Activated T-cell treated with anti-CD3 and anti-CD28 coated beads, Interleukin-2, amount 50 U/mL, for 72 hours (primary cell): ENCODE measurements at places on chromosomes 1 and 21.

DNA sequence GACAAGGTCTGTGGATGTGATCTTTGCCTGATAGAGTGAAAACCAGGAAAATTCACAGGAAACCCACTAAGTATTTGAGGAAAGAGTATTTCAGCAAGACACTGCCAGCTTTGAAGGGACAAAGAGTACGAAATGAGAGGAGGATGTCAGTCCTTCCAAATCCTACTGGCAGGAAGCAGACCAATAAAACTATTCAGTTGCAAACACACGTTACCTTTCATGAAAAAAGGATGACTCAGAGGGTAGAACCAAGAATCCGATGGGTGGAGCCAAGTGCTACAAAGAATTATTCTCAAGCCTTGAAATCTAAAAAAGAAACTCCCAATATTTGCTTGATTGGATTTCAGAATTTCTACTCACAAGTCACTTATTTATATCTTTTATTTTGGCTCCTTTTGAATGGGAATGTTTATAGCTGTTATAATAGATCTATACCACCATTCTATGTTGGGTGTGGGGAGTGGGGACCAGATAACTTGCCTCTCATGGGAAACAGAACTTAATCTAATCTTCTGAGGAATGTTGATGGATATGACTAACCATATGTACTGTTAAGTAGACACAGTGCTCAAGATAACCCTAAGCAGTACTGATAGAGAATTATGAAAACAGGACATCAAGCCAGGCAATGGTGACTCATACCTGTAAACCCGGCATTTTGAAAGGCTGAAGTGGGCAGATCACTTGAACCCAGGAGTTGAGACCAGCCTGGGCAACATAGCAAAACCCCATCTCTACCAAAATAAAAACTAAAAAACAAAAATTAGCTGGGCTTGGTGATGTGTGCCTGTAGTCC, 19.3 kb upstream of the HEATR1 start:
- no peak for DNase-seq

GRCh38 chr1:10306435-10306834, 92.4 kb upstream of the PGD start:
- DNase-seq = no peak

- peak; percentile 68 for DNase-seq
These were observed 10.6 kb upstream of the COL6A1 start for GRCh38 chr21:45970674-45971615.

GRCh38 chr1:72650843-72651435, 368.6 kb upstream of the NEGR1 start:
- DNase-seq = no peak

- DNase-seq = no peak
These were observed 11.5 kb upstream of the EIF4G3 start for GRCh38 chr1:21188235-21188634.

DNA sequence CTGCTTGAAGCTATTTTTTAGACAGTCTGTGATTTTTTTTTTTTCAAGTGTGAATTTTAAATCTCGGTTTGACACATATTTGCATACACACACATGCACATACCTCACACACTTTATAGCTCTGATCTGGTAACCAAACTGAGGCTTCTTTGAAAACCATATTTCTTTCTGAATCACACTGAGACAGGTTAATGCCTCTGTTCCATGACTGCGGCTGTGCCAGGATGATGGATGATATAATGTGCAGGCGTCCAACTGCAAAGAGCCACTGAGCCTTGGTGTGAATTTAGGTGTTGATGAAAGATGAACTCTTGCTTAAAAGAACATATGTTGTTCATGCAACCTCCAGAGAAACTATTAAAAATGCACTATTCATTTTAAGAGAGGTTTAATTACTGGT, 504.0 kb upstream of the OLFM3 start:
- DNase-seq = no peak

DNA sequence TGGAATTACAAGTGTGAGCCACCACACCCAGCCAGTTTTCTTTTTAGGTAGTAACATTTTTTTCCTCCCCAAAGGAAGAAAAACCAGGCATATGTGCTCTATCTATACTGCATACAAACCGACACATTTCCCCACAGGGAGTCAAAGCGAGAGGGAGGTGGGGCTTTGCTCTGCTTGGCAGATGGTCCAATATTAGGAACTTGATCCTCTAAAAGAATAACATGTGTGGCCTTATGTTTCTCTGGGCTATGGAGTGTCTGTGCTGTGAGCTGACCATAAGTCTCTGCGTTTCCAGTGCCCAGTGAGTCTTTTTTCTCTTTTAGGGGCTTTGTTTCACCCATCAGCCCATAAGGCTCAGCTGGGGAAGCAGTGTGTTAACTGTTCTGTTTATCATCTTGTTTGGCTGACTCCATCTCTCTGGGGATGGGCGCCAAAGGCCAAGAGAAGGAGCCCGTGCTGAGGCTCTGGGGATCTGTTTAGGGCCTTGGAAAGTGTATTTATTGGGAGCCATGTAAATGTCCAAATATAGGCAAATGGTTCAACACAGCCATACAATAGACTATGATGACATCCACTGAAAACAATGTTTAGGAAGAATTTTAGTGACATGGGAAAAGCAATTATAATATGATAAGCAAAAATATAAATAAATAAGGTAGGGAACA, 20.2 kb downstream of the LMOD1 start:
- no peak for DNase-seq

DNA sequence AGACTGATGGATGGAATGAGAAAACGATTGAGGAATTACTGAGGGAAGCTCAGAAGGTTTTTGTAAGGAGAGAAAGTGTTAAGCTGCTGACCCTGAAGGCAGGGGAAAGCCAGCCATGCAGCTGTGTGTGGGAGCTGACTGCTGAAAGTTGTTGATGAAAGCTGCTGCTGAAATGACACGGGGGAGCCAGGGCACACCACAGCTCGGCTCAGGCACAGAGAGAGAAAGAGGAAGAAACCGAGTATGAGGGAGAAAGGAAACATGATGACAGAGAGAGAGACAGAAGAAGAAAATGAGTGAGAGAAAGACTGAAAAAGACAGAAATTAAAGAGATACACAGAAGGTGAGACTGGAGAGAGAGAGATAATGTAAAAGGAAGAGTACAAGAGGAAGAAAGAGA, 115.5 kb downstream of the LRRC53 start:
- DNase-seq = no peak

GRCh38 chr1:55696181-55696754, 481.1 kb upstream of the USP24 start:
- no peak for DNase-seq

GRCh38 chr21:45379901-45380330, 25.0 kb upstream of the COL18A1 start:
- no peak for DNase-seq

DNA sequence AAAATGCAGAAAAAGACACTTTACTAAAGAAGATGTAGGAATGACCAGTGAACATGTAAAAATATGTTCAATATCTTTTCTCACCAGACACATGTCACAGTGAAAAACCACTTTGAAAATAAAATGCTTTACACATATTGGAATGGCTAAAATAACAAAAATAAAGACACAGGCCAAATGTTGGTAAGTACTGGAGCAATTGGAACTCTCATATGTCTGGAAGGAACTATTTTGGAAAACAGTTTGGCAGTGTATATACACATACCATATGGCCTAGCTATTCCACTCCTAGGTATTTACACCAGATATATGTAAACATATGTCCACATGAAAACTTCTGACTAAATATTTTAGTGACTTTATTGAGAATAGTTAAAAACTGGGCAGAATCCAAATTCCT, 927.2 kb downstream of the BRINP3 start:
- DNase-seq = no peak

GRCh38 chr1:156704930-156705320, 458 bp downstream of the CRABP2 start:
- peak; percentile 70 for DNase-seq

DNA sequence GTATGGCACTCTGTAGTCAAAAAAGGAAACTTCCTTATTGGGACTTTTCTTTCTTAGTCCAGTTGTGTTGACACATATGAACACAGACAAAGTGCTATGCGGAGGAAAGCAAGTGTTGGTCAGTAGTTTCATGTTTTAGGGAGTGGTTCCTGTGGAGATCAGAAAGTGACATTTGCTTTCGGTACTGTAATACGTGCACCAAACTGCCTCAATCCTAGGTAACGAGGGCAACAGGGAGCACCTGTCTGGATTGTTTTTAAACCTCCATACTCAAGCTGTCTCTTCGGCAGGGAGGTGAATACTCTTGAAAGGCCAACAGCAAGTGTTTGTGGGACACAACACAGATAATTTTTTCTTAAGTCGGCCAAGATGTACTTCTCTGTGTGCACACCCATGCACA, 9.1 kb downstream of the RHOU start:
- no peak for DNase-seq
